ENCODE measurements at places on chromosomes 2 and 18.

DNA sequence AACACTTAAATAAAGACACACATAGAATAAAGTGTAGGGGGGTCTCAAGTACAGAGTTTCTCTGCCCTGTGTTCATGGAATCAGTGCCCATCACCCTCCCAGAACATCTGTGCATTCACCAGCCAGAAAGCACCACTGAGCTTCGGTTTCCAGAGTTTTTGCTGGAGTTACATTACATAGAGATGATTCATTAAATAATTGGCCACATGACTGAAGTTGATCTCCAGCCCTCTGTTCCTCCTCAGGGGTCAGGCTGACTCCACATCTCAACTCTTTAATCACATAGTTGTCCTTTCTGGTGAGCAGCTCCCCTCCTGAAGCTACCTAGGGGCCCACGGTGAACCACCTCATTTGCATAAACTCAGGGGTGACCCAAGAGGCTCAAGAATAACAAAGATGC, 129.8 kb downstream of the METTL4 start:
- DNase-seq: no peak

GRCh38 chr2:10124538-10125045, 2.1 kb downstream of the RRM2 start:
- DNase-seq: peak; percentile 43

- DNase-seq: no peak
Measured at GRCh38 chr2:234095301-234095700, 44.8 kb downstream of the SPP2 start.

- no peak for DNase-seq
Measured at GRCh38 chr2:151928380-151928779, 100.2 kb upstream of the ARL5A start.

DNA sequence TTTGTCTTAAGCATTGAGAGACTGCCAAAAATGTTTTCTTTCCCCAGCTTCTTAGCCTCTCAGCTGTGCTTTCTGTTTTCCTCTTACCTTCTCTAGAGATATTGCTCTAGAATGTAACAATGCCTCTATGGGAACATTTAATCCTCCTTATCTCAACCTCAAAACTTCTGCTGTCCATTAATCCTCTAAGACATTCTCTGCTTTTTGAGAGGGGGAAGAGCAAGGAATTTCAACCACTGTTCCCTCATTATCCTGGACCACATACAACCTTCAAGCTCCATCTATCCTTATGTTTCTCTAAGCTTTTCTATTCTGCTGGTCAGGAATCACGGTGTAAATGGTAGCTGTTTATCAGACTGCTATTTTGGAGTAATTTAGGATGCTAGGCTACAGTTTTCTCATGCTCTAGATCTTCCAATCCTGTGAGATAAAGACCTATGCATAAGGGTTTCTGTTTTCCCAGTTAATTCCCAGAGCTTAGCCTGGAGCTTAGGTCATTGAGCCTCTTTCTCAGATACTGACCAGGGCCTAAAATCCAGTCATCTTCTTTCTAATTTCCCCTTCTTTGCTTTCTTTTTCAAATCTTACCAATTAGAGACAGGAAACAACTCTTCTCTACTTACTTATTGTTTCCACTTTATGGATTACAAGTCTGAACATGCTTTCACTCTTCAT, 282.0 kb downstream of the CALCRL start:
- no peak for DNase-seq

DNA sequence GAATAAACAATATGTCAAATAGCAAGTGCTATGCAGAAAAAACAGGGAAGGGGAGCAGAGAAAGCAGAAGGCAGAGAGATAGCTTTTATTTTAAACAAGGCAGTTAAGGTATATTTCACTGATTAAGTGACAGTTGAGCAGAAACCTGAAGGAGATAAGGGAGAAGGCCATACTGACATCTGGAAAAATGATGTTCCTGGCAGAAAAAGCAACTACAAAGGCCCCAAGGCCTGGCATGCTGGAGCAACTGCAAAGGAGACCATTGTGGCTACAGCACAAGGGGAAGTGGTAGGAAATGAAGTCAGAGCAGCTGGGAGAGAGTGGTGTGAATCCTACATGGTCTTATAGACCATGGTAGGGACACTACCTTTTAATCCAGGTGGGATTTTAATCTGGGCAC, 8.9 kb upstream of the PCBP1 start:
- no peak for DNase-seq

GRCh38 chr2:19228181-19228593, 130.2 kb downstream of the OSR1 start:
- DNase-seq: no peak

DNA sequence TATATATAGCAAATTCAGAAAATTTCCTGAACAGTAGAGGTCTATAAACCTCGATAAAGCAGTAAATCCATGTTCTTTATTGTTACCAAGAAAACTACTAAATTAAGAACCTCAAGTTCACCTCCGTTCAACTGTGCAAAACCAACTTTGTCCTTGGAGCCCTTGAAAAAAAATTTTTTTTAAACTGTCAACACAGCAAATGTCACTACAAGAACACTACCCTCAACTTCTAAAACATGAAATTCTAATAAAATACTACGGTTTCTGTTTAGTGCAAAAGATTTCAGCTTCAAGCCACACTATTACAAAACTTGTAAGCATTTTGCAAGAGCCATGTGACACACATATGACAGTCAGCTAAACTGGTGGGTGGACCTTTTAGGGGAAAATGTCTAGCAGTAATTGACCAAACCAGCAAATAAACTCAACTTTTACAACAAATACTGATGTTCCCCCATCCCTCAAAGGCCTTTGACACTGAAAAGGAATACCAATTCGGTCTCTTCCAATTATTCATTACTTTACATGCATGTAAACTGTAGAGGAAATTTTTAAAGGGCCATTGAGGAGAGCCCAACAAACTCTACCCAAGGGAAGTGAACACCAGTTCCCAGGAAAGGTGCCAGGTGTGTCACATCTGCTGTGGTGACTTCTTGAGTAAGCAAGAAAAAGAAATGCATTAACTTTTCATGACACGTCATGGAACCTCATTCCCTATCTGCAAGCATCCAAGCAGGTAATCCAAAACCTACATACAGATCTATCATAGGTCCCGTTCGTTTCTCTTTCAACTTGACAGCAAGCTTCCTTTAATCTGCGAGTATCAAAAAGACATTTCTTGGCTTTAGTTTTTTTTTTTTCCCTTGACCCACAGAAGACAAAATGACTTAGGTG, 1.4 kb downstream of the RAB1A start:
- no peak for DNase-seq

GRCh38 chr2:27050996-27051901, at the start of gene AGBL5:
AGBL5 (plus strand) TSS chr2:27051668; CDS start chr2:27052959, 1,291 bp downstream.
- peak; percentile 84 for DNase-seq

DNA sequence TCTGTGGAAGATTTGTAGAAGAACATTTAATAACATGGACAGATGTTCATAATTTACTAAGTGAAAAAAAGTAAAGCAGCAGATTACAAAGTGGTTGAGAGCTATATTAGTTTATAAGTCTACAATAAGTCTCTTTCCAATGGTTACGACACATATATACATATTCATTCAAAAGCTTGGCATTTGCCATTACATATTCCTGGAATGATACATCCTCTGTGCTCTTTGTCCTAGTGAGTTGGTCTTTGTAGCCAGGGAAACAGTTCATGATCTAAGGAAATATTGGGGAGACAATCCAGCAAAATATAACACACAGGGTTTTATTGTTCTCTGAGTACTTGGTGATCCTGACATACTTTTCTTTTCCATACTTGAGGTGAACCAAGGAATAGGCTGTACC, 32.5 kb upstream of the SOS1 start:
- DNase-seq: no peak

GRCh38 chr2:227623226-227623625, 5.9 kb downstream of the SCYGR4 start:
- DNase-seq: peak; percentile 8

GRCh38 chr2:67633212-67633856, 236.2 kb downstream of the ETAA1 start:
- no peak for DNase-seq
